Endothelial cell of umbilical vein (primary cell): ENCODE measurements at places on chromosomes 6 and 20. TPM values are rescaled to one million over a fixed set of nuclear protein-coding genes. Genes with fewer than 3 reads are reported as not detected.

- no peak for DNase-seq
- no peaks in the 10 kb centered on the region for H3K36me3 ChIP-seq
- peaks cover 3% of the 10 kb centered on the region for H3K4me1 ChIP-seq
- H3K27ac ChIP-seq, result no peak overlapping the region
- H3K27me3 ChIP-seq, result no peaks in the 10 kb centered on the region
Observed at GRCh38 chr6:169971081-169971861, 219.8 kb downstream of the ERMARD start.

DNA sequence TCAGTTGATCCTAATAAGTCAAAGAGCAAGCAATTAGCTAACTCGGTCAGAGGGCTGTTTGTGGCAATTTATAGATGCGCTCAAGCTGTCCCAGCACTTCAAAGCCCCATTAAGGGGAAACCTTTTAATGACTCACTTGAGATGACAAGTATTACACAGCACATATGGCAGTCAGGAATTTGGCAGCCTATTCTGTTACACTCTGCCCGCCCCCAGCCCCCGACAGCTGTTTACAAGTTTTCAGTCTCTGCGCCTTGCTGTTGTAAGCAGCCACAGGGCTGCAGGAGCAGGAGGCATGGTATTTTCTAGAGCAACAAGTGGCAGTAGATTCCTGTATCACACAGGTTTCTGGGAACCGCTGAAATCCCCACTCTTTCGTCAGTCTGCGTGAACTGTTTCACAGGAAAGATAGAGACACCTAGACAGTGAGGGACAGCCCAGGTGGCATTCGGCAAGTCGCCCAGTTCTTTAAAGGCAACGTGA is 263.0 kb downstream of the FOXC1 start:
- no peaks in the 10 kb centered on the region for H3K36me3 ChIP-seq
- DNase-seq, result no peak
- no peaks in the 10 kb centered on the region for H3K27me3 ChIP-seq
- H3K4me3 ChIP-seq, result no peak overlapping the region
- no peaks in the 10 kb centered on the region for H3K4me1 ChIP-seq
- no peak overlapping the region for H3K27ac ChIP-seq

DNA sequence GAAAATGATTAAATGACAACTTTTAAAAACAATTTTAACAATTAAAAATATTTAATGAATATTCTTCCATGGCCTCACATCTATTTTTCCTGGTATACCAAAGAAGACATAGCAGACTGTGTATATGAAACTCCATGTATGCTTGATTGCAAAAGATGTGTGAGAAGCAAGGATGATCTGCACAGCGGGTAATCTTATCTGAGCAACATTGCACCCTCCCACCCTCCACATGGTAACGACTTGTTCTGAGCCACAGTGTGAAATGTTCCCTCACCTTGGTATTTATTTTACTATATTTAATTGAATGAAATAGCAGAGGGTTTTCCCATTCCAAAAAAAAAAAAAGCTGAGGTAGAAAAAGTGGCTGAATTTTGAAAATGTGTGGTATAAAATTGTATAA is 204.4 kb downstream of the SYNE1 start:
- DNase-seq, result no peak
- no peaks in the 10 kb centered on the region for H3K4me1 ChIP-seq
- no peaks in the 10 kb centered on the region for H3K27me3 ChIP-seq
- no peaks in the 10 kb centered on the region for H3K36me3 ChIP-seq
- no peak overlapping the region for H3K4me3 ChIP-seq
- no peak overlapping the region for H3K27ac ChIP-seq

GRCh38 chr6:150492507-150492906 is 107.2 kb upstream of the PLEKHG1 start:
- no peaks in the 10 kb centered on the region for H3K36me3 ChIP-seq
- H3K4me1 ChIP-seq, result peaks cover 18% of the 10 kb centered on the region
- H3K27me3 ChIP-seq, result no peaks in the 10 kb centered on the region
- H3K27ac ChIP-seq, result no peak overlapping the region

DNA sequence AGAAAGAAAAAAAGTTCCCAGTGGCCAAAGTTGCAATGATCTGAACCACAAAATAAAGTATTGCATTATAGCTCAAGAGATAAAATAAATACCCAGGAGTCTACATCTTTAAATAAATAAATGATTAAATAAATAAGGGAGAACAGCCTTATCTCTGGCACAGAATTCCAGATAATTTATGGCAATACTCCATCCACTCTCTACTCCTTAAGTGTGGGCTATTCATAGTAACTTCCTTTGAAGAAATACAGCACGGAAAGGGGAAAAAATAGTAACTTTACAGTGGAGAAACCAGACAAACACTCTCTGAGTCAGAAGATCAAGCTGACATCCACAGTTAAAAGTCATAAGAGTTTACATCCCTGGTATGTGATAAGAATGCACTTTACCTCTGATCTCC is 11.6 kb downstream of the AURKA start:
- H3K27me3 ChIP-seq, result no peaks in the 10 kb centered on the region
- peaks cover 18% of the 10 kb centered on the region for H3K36me3 ChIP-seq
- no peak overlapping the region for H3K27ac ChIP-seq
- no peak overlapping the region for H3K4me3 ChIP-seq
- no peaks in the 10 kb centered on the region for H3K4me1 ChIP-seq

- no peaks in the 10 kb centered on the region for H3K27me3 ChIP-seq
- DNase-seq, result no peak
- H3K4me3 ChIP-seq, result no peak overlapping the region
- peaks cover 14% of the 10 kb centered on the region for H3K4me1 ChIP-seq
- H3K27ac ChIP-seq, result no peak overlapping the region
- no peaks in the 10 kb centered on the region for H3K36me3 ChIP-seq
Observed at GRCh38 chr20:58695084-58695722, 2.6 kb downstream of the NPEPL1 start.

DNA sequence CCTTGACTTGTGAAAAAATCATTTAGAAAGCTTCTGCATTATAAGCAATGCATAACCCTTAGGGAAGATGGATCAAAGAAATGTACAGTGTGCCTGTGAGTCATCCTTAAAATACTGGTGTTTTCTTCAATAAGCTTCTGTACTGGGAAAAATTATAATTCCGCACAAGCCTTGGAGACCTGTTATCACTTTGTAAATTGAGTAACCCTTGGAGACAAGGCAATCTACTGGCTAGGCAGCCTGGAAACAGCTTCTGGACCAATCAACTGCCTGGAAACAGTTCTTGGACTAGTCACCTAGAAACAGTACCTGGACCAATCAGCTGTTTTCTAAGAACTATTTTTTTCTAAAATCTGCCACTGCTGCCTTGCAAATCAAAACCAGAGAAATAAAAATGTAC is 25.8 kb upstream of the RNGTT start:
- H3K4me3 ChIP-seq, result no peak overlapping the region
- H3K4me1 ChIP-seq, result no peaks in the 10 kb centered on the region
- no peak overlapping the region for H3K27ac ChIP-seq
- DNase-seq, result no peak
- no peaks in the 10 kb centered on the region for H3K36me3 ChIP-seq

DNA sequence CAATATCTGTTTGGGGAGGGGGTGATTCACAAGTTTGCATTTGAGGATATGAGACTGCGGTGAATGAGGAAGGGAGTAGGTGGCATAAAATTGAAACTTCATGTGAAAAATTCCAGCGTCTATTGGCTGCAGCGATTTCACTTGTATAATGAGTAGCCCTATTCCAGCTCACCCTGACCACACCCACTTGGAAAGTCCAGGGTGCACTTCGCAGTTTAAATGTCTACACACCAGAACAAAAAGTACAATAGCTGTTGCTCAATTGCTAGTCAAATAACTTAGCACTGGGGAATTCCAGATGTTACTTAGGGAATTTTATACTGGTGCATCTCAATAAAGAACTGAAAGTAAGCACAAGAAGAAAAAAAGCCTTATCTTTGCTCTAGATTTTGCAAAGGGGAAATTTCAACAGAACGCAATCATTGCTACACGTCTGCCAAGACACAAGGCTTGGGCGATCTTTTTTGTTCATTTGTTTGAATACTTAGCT is 6.3 kb downstream of the TNFAIP3 start:
- H3K27me3 ChIP-seq, result no peaks in the 10 kb centered on the region
- peak; percentile 88 for DNase-seq
- H3K36me3 ChIP-seq, result peaks cover 5% of the 10 kb centered on the region
- no peak overlapping the region for H3K4me3 ChIP-seq

DNA sequence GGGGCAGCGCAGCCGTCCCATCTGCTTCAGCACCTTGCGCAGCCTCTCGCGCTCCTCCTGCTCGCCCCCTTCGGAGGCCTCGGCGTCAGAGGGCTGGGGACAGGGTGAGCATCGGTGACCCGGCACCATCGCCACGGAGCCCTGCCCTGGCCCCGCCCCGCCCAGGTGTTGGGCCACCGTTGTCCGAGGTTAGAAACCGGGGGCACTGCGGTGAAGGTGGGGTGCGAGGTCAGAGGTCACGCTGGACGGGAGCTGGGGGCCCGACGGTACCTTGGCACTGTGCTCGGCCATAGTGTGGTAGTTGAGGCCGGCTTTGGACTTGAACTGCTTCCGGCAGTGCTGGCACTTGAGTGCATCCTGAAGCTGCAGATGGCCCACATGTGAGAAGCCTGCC is 6.4 kb downstream of the ZNF512B start:
- no peak for DNase-seq
- peaks cover 54% of the 10 kb centered on the region for H3K36me3 ChIP-seq
- no peak overlapping the region for H3K4me3 ChIP-seq
- H3K27me3 ChIP-seq, result no peaks in the 10 kb centered on the region
- no peaks in the 10 kb centered on the region for H3K4me1 ChIP-seq

Gene APOM
- 2.5 and 2.6 TPM in 2 replicates for polyA plus RNA-seq

Gene FAM209B
- polyA plus RNA-seq, result 0.22 TPM in 1 of 2 replicates, not detected in the other
